ENCODE measurements at places on chromosomes 2 and 18.

DNA sequence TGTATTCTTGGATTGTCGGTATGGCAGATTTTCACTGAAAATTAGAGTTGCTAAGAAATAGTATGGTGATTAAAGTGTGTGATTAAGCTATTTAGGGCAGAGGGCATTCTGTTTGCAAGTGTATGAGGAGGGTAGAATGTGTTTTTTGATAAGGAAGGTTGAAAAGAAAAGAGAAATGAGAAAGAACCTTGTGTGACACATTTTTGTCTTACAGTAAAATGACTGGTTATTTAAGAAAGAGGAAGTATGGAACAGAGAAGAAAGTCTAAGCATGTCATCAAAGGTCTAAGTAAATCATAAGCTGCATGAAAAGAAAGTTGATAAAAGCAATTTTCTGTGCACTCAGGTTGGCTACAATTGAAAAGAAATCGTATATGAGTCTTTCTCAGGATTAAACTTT lies 5.2 kb upstream of the RSAD2 start:
- no peak for DNase-seq

- no peak for DNase-seq
Observed at GRCh38 chr2:77746780-77747179, 224.6 kb upstream of the LRRTM4 start.

- no peak for DNase-seq
Observed at GRCh38 chr2:38658613-38659012, 7.3 kb upstream of the GALM start.

GRCh38 chr2:101337877-101338276 lies 29.4 kb upstream of the RNF149 start:
- no peak for DNase-seq

DNA sequence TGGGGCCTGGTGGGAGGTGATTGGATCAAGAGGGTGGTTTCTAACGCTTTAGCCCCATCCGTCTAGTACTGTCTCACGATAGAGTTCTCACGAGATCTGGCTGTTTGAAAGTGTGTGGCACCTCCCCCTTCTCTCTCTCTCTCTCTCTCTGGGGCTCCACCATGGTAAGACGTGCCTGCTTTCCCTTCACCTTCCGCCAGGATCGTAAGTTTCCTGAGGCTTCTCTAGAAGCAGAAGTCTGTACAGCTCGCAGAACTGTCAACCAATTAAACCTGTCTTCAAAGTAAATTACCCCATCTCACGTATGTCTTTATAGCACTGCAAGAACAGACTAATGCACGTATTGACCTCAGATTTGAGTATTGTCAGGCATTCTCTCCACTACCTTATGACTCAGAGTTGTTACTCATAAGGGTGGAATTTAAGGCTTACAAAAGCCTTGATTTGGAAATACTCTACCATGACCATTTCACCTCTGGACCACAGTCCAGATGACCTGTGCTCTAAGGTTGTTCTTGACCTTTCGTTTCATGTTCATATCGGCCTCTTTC lies 99.5 kb upstream of the AGAP1 start:
- DNase-seq, result peak; percentile 66

DNA sequence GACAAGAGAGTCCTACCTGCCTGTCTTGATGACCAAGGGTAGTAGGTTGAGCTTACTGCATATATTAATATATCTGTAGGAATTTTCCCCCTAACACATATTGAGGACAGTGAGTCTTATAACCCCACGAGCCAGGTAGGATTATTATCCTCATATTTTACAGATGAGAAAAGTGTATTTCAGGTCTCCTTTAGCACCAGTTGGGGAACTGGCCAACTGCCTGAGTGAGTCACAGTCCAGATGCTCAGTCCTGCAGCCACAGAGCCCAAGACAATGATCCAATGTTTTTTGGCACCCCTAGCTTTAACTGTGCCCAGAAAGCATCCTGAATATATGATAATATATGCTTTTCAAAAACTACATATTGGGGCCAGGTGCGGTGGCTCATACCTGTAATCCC lies 30.8 kb upstream of the GLS start:
- DNase-seq, result peak; percentile 38

GRCh38 chr2:169203952-169204351 lies 134.6 kb downstream of the DHRS9 start:
- DNase-seq, result no peak

DNA sequence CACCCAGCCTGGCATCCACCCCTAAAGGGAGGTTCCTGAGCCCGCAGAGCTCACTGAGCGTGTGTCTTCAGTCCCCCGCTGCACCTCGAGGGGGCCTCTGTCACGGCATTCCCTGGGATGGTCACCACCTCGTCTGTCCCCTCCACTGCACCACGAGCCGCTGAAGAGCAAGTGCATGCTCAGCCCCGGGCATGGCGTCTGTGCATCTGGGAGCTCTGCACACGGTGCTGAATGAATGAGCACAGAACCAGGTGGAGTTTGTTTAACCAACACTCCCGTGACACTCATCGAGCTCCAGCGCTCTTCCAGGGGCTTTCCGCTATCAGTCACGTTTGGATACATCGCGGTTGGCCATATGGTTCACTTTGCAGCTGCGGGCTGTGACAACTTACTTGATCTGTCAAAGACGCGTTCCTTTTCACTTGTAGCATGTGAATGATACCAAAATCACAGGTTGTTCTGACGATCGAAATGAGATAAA lies 9.2 kb downstream of the ALLC start:
- no peak for DNase-seq

DNA sequence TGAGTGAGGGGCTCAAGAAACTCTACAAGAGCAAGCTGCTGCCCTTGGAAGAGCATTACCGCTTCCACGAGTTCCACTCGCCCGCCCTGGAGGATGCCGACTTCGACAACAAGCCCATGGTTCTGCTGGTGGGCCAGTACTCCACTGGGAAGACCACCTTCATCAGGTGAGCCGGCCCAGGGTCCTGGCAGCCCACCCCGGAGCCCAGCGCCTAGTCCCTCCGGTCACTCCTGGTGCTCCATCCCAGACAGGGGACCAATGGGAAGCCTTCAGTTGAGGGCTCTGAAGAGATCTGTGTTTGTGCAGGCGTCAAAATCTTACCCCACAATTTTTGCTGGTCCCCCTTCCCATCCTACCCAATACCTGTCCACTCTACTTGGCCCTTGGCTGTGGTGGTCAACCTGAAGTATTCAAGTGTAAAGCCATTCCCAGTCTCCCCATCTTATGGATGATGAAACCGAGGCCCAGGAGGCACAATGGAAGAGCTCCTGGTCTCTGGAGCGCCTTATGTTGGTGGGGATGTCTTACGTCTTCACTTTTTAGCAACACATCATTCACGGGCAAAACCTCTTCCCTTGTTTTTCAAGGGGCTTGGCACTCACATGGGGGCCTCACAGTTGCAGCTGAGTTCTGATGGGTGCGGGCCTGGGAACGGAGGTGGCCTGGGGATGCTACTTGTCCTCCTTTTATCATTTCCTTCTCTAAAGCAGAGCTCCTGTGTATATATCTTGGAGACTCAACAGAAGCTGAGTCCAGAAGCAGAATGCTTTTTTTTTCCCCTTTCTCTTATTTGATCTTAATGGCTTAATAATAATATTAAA lies 941 bp downstream of the EHD3 start:
- DNase-seq, result no peak

GRCh38 chr2:74036450-74037195 lies 51.9 kb downstream of the TET3 start:
- no peak for DNase-seq

DNA sequence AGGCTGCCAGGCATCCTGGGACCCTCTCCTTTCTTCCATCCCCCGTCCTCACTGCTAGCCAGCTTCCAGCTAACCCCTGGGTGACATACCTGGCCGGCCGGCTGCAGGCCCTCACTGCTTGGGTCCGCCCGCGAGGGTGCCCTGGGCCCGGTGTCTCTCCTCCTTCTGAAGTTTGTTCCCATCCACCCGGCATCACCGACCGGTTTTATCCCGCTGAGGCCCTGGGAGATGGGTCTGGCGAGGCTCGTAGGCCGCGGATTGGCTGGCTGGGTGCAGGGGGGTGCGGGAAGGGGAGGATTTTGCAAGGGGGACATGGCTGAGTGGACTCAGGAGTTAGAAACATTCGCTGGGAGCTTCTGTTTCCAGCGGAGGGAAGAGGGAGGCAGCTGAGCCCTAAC lies at the start of gene PAX8:
Gene PAX8, minus strand, starts transcription at position 180 of the 398 bp plus-strand sequence. CDS start 527 bp downstream, outside the sequence.
- DNase-seq, result no peak

- no peak for DNase-seq
Observed at GRCh38 chr18:23250893-23251656, 115.8 kb downstream of the CABLES1 start.

- DNase-seq, result no peak
Observed at GRCh38 chr2:173271825-173272224, 82.8 kb upstream of the CDCA7 start.

- no peak for DNase-seq
Observed at GRCh38 chr2:208542465-208543041, 136.0 kb downstream of the PTH2R start.
